ENCODE measurements at places on chromosomes 12 and 14.

GRCh38 chr12:70603044-70603443, 34.2 kb downstream of the PTPRB start:
- DNase-seq: no peak

DNA sequence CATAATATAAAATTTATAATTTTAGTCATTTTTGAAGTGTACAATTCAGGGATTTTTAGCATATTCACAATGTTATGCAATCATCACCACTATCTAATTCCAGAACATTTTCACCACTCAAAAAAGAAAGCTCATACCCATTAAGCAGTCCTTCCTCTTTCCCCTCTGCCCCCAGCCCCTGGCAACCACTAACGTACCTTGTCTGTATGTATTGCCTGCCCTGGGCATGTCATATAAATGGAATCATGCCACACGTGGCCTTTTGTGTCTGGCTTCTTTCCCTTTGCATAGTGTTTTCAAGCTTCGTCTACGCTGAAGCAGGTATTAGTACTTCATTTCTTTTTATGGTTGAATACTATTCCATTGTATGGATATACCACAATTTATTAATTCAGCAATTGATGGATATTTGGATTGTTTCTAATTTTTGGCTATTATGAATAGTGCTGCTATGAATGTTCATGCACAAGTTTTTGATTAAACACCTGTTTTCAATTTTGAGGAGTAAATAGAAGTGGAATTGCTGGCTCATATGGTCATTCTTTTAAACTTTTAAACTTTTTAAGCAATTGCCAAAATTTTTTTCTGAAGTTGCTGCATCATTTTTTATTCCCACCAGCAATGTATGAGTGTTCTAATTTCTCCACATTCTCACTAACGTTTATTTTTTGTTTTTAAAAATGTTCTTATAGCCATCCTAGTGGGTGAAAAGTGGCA, 1.6 kb upstream of the SSTR1 start:
- no peak for DNase-seq

DNA sequence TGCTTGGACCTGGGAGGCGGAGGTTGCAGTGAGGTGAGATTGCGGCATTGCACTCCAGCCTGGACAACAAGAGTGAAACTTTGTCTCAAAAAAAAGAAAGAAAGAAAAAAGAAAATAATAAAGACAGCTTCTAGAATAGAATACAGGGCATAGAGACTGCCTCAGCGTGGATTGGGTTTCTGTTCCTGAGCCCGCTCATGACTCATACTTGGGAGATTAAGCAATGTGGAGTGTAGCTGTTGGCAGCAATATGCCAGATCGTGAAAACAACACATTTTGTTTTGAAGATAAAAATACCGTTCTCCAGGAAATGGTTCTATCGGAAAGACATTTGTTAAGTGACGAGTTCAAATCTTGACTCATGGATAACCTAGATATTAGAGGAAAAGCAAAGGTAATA, 67.2 kb downstream of the GLT1D1 start:
- no peak for DNase-seq

DNA sequence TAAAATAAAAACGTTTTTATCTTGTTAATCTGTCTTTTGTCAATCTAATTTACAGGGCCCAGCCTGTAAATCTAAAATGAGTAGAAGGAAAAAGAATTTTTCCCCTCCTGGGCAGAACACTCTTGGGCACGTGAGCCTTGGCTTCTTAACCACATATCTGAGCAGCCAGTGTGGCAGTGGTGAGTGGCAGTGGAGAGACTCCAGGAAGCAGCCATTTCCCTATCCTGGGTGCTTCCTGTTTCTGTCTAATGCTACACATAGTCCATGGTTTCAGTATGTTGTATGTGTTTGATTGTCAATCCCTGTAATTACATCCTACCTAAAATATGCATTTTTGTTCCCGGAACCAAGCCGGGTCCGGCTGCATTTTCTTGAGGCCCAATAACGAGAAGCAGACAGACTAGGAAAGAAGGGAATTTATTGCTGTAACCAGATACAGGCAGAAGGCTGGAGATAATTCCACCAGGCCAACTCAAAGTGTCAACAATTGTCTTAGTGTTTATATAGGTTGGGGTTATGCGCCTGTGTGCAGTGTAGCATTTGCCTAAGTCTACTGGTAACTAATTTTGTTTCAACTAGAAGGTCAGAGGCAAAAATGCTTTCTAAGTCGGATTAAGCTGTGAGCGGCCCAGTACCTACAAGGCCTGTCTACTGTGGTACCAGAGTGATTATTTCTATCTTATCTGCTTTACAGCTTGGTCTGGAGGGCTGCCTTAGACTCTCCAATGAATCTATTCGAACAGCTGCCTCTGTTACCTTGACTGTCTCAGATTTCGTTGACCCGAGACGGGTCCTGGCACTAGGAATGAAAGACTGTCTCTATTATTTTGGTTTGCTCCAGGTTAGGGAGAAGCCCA, 82.4 kb upstream of the RESF1 start:
- no peak for DNase-seq

GRCh38 chr14:52265253-52265652, 2.2 kb upstream of the PTGDR start:
- no peak for DNase-seq

All from NCI-H1930 (cell line).